T-helper 1 cell (primary cell): ENCODE measurements at places on chromosomes 3 and 15.

DNA sequence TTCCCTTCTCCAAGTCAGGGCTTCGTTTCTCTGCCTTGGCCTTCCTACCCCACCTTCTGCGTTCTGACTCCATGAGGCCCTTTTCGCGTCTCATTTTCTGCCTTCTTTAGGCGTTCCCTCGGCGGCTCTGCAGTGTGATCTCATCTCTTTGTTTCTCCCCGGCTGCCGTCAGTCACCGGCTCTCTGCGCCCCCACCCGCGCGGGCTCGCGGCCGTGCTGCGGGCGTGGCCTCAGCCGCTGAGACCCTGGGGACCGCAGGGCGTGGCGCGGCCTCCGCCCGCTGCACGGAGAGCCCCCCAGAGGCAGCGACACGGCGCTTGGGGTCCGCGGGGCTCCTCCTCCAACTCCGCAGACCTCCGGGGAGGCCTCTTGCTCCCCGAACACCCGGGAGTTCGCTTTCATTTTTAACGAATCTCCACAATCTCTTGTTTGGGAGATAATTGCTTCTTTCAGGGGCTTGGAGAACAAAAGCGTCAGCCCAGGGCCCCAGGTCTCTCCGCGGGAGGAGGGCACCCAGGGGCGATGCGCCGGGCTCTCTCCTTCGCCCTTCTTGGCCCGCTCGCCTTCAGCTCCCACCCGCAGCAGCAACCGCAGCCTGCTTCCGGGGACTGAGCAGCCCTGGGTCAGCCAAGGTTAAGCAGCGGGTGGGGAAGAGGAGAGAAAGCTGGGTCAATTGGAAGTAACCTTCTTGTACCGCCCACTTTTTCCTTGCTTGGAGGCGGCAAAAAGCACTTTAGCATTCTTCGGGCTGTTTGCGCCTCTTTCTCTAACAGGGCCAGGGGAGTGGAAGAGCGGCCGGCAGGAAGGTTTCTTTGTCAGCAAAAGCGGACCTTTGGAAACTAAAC lies 35.2 kb downstream of the GAP43 start:
- DNase-seq = peak; percentile 32

DNA sequence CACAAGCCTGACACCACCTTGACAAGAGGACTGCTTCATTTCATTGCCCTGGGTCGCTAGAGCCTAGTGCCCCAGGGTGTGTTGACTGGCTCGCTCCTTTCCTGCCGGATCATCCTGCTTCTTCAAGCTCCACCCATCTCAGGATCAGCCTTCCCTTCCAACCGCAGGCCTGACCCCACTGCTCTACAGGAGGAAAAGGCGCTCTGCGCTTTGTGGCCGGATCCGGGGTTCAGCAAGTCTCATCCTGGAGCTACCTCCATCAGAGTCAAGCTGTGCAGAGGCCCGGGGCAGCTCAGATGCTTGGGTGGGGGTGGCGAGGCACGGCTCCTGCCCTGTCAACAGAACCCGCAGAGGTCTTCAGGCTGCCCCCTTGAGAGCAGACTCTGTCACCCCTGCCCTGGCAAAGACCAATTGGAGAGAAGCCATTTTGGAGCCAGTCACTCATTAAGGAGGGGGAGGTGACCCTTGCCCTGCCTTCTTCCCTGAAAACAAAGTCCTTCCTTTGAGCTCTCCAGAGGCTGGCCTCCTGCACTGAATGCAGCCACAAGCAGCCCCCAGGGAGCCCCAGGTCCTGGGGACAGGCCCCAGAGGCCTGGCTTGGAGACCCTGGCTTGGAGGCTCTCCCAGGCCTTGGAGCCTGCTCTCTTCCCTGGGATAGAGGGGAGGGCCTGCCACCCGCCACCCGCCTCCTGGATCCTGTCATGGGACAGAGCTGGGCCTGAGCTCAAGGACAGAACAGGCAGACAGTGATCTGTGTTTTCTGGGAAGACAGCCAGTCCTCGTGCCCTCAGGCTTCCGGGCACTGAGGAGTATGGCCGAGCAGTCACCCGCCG lies 80.3 kb downstream of the CPN2 start:
- no peak for DNase-seq

DNA sequence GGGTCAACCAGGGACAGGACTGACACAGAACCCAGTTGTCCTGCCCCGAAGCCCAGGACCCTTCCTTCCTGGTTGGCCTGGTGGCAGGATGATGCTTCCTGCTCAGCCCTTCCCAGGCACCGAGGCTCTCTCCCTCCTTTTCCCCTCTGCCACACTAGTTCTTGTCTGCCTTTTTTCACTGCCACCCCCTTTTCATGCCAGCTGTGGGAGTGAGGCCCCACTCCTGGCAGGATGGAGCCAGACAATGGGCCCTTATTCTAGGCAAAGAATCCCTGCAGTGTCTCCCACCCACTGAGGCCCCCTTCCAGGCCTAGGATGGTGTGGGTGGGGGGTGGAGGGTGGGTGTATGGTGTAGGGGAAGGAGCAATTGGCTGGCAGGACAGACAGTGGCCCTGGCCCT lies 1.1 kb upstream of the SCAMP5 start:
- DNase-seq = no peak

GRCh38 chr3:12869035-12869621 lies 27.8 kb upstream of the RPL32 start:
- DNase-seq = no peak

GRCh38 chr15:79572691-79573404 lies 140.7 kb downstream of the MINAR1 start:
- no peak for DNase-seq

DNA sequence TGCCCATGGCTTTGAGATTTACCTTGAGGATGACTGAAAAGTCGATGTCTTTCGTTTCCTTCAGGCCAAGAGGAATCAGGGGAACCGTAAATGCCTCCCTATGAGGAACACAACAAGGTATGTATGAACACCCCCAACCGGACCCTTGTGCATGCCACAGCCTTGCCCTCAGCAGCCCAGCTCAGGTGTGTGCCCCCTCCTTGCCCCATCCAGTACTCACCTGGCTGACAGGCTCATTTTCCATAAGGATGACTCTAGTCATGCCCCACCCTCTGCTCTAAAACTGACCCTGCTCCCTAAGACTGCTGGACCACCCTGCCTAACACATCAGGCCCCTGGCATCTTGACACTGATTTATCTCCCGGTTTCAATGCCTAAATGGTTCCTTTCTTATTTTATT lies 270.0 kb downstream of the GOLGA6L6 start:
- no peak for DNase-seq

DNA sequence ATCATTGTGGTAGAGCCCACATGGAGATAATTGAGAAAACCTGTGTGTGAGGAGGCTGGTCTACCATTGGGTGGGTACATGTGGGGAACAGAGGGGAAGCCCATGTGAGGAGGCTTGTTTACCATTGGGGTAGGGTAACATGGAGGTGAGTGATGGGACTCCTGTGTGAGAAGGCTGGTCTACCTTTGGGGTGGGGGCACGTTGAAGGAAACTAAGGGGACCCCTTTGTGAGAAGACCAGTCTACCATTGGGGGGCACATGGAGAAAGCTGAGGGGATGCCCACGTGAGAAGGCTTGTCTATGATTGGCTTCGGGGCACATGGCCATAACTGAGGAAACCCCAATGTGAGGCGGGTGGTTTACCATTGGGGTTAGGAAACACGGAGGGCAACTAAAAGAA lies 158.5 kb downstream of the FBLN2 start:
- no peak for DNase-seq

- DNase-seq = no peak
These were observed 40.6 kb upstream of the FXR1 start for GRCh38 chr3:180871901-180872300.

DNA sequence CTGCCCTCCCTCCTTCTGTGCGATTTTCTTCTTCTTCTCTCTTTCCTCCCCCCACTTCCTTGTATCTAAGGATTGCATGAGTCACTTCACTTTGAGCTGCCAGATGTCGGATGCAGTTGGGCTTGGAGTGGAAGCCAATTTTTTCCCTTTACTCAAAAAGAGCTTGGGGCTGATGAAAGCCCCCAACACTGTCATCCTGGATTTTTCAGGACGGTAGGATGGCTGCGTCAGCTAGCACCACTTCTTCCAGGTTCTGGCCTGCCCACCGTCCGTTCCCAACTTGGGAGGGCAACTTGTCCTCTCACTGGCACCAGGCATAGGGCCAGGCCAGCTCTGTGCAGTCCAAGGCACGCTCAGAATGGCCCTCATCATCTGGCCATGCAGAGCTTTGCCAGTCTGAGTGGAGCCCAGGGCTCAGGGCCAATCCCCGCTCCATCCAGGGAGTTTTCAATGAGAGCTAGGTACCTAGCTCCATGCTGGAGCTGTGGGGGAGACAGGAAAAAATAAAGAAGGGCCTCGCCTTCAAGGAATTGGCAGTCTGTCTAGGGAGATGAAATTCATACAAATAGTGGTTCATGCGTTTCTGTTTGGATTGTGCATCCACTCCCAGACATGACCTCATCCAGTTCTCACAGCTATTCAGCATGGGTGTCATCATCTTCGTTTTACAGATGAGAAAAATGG lies 47.7 kb upstream of the INSYN1 start:
- DNase-seq = no peak

- DNase-seq = no peak
These were observed 3.7 kb downstream of the MKRN2OS start for GRCh38 chr3:12541625-12542024.

GRCh38 chr3:71163198-71163918 lies 420.2 kb downstream of the FOXP1 start:
- DNase-seq = no peak

DNA sequence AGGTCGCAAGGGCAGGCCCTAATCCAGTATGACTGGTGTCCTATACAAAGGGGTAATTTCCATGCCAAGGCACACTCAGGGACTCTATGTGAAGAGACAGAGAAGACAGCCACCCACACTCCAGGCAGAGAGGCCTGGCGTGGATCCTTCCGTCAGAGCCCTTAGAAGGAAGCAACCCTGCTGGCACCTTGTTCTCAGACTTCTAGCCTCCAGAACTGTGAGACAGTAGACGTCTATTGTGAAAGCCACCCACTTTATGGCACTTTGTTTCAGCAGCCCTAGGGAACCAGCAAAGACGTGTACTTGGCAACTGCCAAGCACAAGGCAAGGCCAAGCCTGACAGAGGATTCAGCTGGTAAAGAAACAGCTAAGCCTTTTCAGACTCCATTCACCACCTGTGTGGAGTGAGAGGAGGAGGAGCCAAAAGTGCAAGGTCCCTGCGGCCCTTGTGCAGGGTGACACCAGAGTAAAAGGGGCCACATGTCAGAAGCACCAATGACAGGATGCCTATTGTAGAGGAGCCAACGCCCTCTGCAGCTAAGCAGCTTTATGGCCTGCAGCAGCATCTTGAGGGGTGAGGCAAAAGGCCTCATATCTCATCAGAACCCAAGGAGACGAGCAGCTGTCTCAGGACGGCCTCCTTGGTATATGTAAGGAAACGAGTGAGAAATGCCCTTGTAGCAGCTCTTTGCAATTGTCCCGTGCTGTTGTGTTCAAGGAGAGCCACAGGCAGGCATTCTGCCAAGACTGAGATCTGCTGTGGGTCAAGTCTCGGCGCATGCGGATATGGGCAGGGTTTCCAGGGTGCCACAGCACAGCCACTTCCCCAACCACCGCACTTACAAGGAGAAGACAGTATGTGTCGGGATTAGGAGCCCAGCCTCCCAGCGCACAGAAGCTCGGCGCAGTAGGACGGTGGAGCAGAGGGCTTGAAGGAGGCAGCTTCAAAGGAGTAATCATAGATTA lies 121.5 kb upstream of the LIPC start:
- no peak for DNase-seq

DNA sequence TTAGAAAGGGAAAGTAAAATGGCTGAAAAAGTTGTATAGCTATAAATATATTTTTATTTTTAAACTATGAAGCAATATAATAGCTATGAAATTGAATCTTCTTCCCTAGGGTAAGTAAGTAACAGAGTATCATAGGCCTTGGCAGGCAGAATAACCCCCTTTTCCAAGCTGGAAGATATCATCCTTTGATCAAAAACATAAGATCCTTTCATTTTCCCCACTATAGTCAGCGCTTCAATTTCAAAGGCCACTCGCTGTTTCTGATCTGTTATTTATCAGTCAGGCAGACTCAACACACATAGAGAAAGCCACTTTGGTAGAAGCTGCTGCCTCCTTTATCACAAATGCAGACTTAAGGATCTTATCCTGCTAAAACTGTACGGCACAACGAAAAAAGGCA lies 74.0 kb upstream of the UBE2E2 start:
- DNase-seq = no peak

- no peak for DNase-seq
These were observed 8.1 kb upstream of the SIN3A start for GRCh38 chr15:75459581-75459980.

GRCh38 chr3:25903371-25904129 lies 113.7 kb downstream of the OXSM start:
- no peak for DNase-seq

DNA sequence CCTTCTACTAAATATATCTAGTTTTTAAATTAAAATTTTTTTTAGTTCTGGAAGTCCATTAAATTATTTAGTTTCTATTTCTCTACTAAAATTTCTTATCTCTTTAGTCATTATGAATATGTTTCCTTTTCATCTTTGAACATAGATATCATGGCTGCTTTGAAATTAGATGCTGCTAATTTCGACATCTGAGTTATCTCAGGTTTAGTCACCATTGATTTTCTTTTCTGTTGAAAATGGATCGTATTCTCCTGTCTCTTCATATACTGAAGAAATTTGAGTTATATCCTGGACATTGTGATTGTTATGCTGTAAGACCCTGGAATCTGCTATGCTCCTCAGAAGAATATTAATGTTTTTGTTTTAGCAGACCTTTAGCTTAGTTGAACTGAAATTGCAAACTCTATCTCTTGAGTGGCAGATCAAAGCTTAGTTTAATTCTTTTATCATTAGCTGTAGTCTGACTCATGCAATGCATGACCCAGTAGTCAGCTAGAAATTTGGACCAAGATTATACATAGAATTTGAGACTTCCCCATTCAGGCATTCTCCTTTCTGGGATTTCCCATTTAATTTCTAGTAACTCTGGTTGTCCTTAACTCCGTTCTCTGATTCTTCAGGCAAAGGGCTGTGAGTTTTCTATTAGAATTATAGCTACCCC lies 439.8 kb upstream of the IL12A start:
- DNase-seq = no peak

GRCh38 chr15:63238171-63238570 lies 39.2 kb upstream of the APH1B start:
- DNase-seq = no peak

- DNase-seq = no peak
These were observed 425.8 kb downstream of the ERC2 start for GRCh38 chr3:56042326-56042951.

DNA sequence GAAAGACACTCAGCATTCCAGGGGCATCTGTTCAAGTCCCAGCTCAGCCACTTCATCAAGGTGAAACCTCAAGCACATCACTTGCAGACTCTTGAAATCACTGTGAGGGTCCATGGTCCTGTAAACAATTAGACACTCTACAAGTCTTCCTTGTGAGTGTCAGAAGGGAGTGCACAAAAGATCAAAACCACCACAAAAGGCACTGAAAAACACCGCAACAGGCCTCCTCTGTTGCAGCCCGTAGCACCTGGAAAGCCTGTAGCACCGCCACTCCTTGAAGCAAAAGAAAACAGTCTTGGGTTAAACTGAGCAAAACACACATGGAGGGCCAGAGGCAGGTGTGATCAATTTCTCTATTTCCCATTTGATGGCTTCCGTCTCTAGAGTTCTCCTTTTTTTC lies 63.8 kb upstream of the SNRK start:
- no peak for DNase-seq

- no peak for DNase-seq
These were observed 131.8 kb upstream of the SLC7A14 start for GRCh38 chr3:170717410-170718402.

- no peak for DNase-seq
These were observed 58.5 kb downstream of the DCUN1D1 start for GRCh38 chr3:182921665-182922355.

- DNase-seq = no peak
These were observed 99.9 kb upstream of the GAP43 start for GRCh38 chr3:115523458-115523857.
